Panc1 (cell line): ENCODE measurements at places on chromosomes 7 and 10.

DNA sequence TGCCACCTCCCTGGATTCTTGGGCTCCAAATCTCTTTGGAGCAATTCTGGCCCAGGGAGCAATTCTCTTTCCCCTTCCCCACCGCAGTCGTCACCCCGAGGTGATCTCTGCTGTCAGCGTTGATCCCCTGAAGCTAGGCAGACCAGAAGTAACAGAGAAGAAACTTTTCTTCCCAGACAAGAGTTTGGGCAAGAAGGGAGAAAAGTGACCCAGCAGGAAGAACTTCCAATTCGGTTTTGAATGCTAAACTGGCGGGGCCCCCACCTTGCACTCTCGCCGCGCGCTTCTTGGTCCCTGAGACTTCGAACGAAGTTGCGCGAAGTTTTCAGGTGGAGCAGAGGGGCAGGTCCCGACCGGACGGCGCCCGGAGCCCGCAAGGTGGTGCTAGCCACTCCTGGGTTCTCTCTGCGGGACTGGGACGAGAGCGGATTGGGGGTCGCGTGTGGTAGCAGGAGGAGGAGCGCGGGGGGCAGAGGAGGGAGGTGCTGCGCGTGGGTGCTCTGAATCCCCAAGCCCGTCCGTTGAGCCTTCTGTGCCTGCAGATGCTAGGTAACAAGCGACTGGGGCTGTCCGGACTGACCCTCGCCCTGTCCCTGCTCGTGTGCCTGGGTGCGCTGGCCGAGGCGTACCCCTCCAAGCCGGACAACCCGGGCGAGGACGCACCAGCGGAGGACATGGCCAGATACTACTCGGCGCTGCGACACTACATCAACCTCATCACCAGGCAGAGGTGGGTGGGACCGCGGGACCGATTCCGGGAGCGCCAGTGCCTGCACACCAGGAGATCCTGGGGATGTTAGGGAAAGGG, 913 bp downstream of the NPY start:
- DNase-seq = no peak

- DNase-seq = no peak
Observed at GRCh38 chr7:107684947-107685463, 24.4 kb downstream of the SLC26A4 start.

DNA sequence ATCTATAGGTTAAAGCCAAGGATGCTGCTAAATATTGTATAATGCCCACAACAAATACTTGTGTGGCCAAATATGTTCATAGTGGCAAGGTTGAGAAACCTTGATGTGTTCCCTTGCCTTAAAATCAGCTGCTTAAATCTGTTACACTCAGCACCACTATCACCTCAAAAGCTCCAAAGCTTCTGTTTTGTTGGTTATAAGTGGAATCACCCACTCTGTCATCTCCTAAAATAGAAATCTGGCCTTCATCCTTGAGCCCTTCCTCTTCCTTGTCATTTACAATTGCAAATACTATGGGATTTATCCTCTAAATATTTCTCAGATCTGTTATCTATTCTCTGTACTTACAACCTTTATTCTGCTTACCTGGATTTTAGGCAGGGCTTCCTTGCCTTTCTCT, 61.4 kb downstream of the CPED1 start:
- no peak for DNase-seq

DNA sequence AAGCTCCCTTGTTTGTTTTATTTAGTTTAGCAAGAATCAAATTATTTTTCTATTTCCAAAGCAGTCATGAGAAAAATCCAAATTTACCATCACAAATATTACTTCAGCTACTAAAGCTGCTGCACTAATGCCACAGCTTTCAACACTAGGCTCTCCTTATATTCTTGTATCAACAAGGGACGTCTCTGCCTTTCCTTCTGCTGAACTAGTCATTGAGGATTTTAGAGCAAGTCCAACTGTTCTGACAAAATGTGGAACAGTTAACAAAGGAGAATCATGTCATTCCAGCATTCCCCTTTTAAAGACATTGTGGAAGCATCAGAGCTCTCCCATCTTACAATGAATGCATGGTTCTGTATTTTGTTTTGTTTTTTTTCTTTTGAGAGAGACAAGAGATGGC, 28.6 kb downstream of the FAM13C start:
- DNase-seq = no peak

- no peak for DNase-seq
Observed at GRCh38 chr10:122473116-122473515, 11.8 kb downstream of the HTRA1 start.

DNA sequence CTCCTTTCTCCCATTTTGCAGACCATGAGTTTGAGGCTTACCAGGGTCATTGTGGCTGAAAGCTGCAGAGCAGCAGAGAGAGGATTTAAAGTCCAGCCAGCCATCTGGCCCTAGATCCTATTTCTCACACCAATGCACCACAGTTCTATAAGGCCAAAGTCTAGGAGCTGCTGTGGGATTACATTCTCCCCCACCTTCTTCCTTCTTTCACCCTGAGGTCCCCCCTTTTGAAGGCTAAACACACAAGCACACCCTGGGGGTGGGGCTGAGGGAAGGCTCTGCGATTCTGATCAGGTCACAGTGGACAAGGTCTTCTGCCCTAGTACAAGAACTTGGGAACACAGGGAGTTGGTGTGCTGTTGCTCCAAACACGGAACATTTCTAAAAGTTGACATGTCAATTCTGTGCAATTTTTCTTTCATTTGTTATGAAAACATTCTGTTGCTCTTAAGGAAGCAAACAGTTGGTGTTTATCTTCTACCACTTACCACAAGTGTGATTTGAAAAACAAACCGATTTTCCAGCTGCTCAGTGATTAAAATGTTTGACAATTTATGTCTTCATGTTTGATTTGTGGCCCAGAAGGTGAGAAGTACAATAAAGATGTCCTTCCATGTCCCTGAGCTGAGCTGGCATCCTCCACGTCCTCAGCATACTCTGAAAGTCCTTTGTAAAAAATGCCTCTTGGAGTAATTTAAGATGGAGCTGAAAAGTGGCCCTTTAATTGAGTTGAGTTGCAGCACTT, 271.6 kb upstream of the PPP2R2D start:
- DNase-seq = no peak

- no peak for DNase-seq
Observed at GRCh38 chr7:102823390-102824119, 74.8 kb downstream of the FAM185A start.

DNA sequence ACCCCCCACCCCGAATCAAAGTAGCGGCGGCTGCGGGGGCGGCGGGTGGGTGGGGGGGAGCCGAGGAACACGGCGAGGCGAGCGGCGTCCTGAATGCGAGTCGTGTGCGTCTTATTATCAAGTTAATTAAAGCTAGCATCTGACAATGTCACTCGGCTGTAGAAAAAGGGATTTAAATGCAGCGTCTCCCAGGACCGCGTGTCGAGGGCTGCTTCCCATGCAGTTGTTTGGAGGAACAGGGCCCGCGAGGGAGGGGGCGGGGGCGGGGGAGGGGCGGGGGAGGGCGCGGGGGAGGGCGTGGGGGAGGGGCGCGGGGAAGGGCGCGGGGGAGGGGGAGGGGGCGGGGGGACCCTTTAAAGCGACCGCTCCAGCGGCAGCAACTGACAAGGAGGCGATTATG, 2.7 kb upstream of the UNCX start:
- no peak for DNase-seq
